ENCODE measurements at places on chromosomes 2 and 18. TPM values are rescaled to one million over a fixed set of nuclear protein-coding genes. Genes with fewer than 3 reads are reported as not detected.

- H3K4me1 ChIP-seq, result no peaks in the 10 kb centered on the region
- H3K4me3 ChIP-seq, result no peak overlapping the region
- H3K27me3 ChIP-seq, result no peaks in the 10 kb centered on the region
- no peaks in the 10 kb centered on the region for H3K36me3 ChIP-seq
- no peak for DNase-seq
Observed at GRCh38 chr2:231634412-231634811, 41.7 kb downstream of the TEX44 start.

The SLC11A1 gene
- total RNA-seq, result 1.6 TPM

The XDH gene
- total RNA-seq, result not detected

The TUBA4B gene
- not detected for total RNA-seq

The RABL2A gene
- total RNA-seq, result 3.2 TPM
